ENCODE measurements at places on chromosomes 6 and 20.

DNA sequence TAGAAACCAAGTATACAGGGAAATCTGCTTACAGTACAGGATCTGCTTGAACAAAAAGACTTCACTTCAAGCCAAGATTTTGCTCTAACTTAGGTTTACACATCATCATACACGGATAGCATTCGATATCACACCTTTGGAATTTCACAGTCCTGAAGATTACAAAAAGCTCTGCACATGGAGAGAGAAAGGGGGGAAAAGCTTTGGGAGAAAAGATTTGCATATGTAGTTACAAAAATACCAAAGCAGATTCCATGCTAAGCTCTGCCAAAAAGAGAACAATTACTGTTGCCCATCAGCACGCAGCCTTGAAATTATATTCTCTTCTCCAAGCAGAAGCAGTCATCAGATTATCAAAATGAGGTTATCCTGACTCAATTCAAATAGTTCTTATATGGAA is 62.0 kb downstream of the HIVEP2 start:
- no peak for DNase-seq

DNA sequence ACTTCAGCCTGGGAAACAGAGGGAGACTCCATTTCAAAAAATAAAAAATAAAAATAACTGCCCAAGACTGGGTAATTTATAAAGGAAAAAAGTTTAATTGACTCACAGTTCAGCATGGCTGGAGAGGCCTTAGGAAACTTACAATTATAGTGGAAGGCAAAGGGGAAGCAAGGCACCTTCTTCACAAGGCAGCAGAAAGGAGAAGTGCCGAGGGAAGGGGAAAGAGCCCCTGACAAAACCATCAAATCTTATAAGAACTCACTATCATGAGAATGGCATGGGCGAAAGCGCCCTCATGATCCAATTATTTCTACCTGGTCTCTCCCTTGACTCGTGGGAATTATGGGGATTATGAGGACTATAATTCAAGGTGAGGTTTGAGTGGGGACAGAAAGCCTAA is 95.5 kb upstream of the LGSN start:
- DNase-seq, result no peak

DNA sequence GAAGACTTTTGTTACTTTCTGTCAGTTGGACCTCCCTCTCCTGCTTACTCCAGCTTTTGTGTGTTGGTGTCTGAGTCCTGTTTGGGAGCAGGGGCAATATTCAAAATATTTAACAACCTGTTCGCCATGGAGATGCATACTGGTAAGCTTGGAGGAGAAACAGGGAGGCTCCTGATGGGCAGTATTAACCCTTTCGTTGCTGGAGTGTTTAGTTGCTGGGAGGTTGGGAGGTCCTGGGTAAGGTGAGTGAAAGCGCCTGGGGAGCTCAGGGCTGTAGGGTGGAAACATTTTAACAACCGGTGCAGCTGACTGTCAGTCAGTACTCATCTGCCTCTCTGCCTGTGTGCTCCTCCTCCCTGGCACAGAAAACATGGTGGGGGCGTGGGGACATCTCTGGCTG is 4.2 kb downstream of the TULP1 start:
- no peak for DNase-seq

- DNase-seq, result no peak
Measured at GRCh38 chr20:36469973-36470372, 71.3 kb upstream of the MYL9 start.

Data from AG04450 (cell line).